HCEC 1CT (cell line): ENCODE measurements at places on chromosomes 12 and 14.

DNA sequence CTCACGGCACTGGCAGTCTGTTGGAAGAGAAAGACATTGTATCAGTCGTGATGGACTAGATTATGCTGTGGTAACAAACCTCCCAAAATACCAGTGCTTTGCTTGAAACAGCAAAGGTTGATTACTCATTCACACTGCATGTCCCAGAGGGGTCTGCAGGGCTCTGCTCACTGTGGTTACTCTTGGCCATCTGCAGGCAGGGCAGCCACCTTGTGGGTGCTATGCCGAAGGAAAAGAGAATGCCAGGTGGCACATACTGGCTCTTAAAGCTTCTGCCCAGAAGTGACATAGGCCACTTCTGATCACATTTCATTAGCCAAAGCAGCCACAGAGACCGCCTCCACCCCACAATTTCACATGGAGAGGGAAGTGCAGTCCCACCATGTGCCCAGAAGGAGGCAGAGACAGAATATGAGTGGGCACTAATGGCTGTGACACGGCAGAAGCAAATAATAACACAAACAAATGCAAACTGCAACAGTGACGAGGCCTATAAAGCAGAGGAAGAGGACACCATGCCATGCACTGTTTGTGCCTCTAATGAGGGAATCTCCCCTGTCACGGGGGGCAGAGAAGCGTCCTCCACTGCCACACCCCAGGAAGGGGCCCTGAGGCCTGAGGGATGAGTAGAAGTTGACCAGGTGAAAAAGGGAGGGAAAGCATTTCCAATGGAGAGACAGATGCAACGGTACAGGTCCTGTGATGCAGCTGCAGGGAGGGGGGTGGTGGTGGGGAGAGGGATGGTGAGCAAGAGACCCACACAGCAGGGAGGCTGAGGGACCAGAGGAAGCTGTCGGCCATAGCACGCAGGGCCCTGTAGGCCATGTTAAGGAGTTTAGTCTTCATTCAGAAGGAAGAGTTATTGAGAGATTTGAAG is 51.7 kb upstream of the KICS2 start:
- peak; percentile 38 for DNase-seq

GRCh38 chr12:32290411-32290810 is 108.9 kb upstream of the FGD4 start:
- DNase-seq, result no peak

- peak; percentile 47 for DNase-seq
Observed at GRCh38 chr14:93994919-93995682, 2.0 kb upstream of the CCDC197 start.

- DNase-seq, result peak; percentile 65
Observed at GRCh38 chr14:70907996-70908934, 1.0 kb downstream of the PCNX1 start.

DNA sequence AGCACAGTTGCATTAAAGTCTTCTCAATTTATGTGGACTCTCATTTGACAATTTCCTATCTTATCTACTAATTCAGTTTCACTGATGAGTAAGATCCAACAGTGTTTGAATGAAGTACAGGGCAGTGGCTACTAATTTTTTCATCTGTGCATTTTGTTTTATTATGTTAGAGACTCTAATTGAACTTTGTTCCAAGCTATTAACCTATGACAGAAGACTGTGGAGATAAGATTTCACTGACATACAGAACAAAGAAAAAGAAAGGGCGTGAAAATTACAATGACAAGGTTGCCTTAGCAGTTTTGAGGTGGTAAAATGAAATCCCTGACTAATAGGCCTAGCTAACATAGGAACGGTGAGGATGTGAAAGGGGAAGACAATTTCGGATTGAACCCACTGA is 153.2 kb upstream of the SOX5 start:
- no peak for DNase-seq

GRCh38 chr12:48279101-48279500 is 71.6 kb downstream of the ZNF641 start:
- DNase-seq, result no peak

- DNase-seq, result peak; percentile 22
Observed at GRCh38 chr12:88546226-88546625, 34.0 kb downstream of the KITLG start.

DNA sequence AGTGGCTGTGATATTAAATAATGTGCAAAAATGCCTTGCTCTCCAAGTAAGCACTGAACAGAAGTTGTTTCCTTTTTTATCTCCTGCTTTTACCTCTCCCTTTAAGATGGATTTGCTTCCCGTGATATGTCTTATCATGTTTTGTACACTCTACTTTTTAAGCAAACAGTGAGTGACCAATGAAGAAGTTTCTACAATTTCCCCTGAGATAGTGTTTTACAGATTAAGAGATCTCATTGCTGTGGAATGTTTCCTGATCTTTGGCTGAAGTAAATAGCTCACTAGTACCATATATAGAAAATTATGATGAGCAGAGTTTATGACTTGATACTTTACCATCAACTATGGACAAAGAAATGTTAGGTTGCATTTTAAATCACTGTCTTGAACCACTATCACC is 184.8 kb upstream of the PDE3A start:
- DNase-seq, result no peak

DNA sequence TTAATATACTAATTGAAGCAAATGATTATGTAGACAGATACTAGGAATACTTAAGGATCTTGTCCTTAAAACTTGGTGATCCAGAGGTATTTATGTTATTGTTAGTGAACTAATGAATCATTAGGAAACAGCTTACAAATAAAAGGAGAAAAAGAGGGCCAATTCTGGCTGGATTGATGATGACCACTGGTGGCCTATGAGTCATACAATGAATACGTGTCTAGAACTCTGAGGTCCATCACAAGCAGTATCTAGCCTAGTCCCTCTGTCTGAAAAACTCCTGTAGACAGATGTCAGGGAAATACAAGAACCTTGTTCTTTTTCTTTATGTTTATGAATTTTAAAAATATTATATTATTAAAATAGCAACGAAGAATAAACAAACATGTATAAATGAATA is 51.7 kb upstream of the RTL1 start:
- DNase-seq, result peak; percentile 56

DNA sequence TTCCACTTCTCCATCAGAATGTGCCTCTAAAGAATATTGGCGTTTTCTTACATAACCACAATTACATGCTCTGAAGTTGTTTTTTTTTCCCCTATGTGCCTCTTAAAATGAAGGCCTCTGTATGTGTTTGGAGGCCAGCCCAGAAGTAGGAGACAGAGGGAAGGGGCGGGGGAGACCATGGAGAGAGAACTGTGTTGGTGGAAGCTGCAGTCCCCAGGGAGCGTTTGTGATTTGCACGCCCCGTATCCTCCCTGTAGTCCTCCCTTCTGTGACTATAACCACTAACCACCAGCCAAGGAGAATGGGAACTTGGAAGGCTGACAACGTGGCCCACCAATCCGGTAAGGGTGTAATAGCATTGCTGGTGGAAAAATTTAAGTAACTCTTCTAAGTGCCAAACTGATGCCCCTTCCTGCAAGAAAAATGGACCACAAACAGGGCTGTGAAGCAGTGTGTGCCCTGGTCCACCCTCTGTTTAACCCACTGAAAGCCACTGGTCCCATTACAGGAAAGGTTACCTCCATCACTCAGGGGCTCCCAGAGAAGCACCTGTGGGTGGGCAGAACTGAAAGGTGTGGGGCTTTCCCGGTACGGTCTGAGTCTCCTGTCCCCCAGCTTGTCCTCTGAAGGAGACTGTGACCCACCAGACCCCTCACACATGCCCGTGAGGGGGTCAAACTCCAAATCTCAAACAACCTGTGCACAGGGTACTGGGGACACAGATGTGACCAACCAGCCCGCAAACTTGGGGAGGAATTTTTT is 36.8 kb downstream of the CCDC88C start:
- no peak for DNase-seq

- DNase-seq, result no peak
Observed at GRCh38 chr12:23504043-23504442, 445.4 kb downstream of the SOX5 start.

GRCh38 chr12:53172352-53172751 is 8.2 kb upstream of the ZNF740 start:
- DNase-seq, result peak; percentile 18

- no peak for DNase-seq
Observed at GRCh38 chr12:57545809-57546437, 1.1 kb downstream of the DCTN2 start.

DNA sequence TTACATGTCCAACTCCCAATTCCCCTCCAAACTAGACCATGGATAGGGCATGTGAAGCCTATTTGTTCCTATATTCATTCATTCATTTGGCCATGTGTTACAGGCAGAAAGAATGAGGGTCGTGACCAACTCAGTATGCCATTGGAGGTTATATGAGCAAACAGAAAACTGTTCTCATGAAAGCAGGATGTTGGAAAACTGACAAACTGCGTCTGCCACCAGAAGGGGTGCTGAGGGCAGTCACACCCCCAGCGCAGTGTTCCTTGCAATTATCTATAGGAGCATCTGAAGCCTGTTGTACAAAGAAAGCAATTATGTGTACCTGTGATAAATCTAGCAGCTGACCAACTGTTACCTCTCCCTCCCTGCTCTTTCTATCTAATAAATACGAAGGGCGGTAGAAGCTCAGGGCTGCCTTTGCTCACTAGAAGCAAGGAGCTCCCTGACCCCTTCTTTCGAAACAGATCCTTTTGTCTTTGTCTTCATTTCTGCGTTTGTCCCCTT is 21.1 kb downstream of the ENTPD5 start:
- no peak for DNase-seq

GRCh38 chr12:82672811-82673495 is 13.8 kb upstream of the TMTC2 start:
- no peak for DNase-seq

- DNase-seq, result peak; percentile 97
Observed at GRCh38 chr14:22614240-22614799, 16.2 kb downstream of the ABHD4 start.

DNA sequence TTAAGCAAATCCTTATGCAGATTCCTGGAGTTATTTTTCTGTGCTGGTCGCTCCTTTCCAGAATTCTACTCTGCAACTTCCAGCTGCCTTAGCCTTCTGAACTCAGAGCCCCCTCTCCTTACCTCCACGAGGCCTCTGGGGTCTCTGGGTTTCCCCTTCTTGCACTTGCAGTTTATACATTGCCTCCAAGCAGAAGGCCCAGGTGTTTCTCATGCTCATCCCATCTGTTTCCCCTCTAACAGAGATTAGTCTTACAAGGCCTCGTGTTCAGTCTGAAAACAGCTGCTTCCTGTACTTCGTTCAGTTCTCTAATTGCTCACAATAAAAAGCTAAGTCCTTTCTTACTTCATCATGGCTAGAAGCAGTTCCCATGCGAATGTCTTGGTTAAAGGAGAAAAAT is 134.4 kb upstream of the FGD4 start:
- DNase-seq, result peak; percentile 33

GRCh38 chr12:116497051-116497591 is 62.1 kb upstream of the MAP1LC3B2 start:
- no peak for DNase-seq
